ENCODE measurements at places on chromosomes 2 and 18. TPM values are rescaled to one million over a fixed set of nuclear protein-coding genes. Genes with fewer than 3 reads are reported as not detected.

DNA sequence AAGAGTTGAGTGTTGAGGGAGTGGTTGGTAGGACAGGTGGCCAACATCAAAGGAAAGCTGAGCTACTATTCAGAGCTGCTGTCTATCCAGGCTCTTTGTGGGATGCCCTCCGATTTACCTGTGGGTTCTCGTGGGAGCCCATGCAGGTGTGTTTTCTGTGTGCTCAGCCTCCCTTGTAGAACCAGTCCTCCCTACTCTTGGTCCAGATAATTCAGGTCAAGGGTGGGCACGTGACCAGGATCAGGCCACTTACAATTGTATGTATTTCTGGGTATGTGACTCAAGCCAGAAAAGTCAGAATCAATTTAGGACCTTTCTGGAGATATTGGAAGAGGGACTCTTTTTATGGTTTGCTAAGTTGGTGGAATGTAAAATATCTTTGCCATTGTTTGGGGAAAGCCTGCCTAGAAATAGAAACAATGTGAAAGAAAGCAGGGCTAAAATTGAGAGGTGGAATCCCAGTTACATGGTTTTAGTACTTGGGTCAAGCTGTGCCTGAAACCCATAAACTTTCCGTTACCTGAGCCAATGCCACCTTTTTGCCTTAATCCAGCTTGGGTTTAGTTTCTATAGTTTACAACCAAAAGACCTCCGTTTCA lies 93.2 kb downstream of the PDCL3 start:
- no peak for DNase-seq

Gene OXER1
- 0.40 TPM for total RNA-seq

- DNase-seq = no peak
These were observed 56.7 kb downstream of the CYP26B1 start for GRCh38 chr2:72090781-72091482.

Gene ALPI
- total RNA-seq = not detected

Gene L3MBTL4
- total RNA-seq = 0.59 TPM

DNA sequence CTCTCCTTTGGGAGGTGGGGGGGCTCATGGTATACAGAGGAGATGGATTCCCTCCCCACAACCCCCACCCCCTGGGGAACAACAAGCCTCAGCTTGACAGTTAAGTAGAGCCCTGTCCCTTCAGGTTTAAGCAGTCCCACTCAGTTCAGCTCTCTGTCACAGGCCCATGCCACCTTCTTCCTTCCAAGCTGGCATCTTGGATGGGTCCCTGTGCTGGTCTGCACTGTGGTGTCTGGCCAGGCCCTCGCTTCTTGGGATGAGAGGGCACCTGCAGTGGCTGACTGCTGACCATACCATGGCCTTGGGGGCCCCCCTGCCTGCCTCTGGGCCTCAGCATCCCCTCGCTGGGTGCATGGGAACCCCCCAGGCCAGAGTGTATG lies 20.4 kb upstream of the GPR17 start:
- no peak for DNase-seq

Gene CRYGC
- not detected for total RNA-seq

DNA sequence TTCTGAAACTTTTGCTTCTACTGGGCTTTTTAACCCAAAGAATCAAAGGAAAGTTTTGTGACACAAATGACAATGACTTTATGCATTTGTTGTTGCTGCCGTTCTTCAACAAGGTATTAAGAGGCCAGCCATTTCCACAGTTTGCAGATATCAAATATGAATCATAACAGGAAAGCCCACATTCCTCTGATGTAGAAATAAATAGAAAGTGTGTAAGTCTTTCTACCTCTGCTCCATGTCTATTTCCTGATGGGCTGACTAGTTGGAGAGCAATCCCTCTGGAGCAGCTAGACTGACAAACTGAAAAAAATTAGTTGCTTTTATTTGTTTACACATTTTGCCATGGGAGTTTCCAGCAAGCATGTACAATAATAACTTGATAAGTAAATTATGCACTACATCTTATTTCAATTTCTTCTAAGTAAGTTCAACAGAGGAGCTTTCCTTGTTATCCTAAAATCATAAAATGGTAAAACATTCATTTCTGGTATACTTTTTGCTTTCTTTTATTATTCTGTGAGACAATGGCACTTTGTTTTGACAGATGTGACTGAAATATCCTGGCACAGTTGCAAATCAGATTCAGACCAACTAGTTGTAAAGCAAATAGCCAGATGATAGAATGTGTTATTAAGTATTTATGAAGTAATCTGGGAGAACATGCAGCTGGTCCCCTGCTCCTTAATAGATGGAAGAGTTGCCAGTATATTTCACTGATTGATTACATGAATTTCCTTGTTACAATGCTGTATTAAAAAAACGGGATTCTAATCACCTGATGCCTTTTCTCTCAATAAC lies 266.7 kb downstream of the METTL4 start:
- no peak for DNase-seq

Gene RGPD3
- total RNA-seq = 0.08 TPM

DNA sequence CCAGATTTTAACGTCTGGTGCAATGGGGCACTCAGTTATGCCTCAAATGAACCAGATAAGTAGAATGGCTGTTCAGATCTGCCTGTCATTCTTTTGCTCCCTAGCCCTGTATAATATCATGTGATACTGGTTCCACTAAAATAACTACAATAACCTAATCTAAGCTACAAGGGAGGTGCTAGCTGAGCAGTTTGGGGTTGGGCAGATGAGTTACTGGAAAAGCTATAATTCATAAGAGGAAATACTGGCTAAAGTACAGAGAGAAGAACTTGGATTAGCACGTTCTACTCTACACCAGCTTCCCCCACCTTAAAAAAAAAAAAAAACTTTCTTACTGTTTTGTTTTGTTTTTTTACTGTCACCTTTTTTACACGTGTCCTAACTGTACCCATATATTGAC lies 183.3 kb upstream of the NRP2 start:
- no peak for DNase-seq

- no peak for DNase-seq
These were observed 4.7 kb downstream of the LBH start for GRCh38 chr2:30235859-30236535.

Gene THSD7B
- 0.59 TPM for total RNA-seq

DNA sequence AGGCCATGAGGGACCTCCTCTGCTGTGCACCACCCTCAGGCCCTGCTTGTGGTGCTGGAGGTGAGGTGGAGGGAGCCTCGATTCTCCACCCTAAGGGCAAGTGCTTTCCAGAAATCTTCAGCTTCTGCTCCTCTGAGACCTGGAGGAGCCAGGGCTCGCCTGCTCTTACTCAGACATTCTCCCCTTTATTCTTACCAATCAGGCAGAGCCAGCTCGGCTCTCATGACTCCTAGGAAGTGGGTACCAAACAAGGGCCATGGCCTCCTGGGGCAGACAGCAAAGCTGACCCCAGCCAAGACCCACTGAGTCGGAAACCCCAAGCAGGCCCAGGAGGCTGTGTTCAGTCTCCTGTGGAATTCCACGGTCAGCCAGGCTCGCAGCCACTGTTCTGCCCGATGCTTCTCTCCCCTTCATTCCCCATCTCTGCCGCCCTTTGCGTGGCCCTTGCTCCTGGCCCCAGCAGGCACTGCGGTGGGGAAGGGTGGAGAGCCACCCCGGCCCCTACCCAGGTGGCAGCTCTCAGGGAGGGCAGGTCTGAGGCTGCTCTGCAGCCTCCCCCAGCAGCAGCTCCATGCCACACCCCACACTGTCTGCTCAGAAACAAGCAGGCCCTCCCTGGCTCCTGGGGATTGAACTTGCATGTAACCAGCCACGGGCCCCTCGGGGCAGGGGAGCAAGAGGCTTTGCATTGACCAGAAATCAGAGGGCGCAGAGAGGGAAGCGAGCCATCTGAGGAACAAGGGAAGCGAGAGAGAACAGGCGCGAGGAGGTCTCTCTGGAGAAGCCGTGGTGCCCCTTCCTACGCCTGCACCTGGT lies 24.0 kb downstream of the HS1BP3 start:
- peak; percentile 42 for DNase-seq

DNA sequence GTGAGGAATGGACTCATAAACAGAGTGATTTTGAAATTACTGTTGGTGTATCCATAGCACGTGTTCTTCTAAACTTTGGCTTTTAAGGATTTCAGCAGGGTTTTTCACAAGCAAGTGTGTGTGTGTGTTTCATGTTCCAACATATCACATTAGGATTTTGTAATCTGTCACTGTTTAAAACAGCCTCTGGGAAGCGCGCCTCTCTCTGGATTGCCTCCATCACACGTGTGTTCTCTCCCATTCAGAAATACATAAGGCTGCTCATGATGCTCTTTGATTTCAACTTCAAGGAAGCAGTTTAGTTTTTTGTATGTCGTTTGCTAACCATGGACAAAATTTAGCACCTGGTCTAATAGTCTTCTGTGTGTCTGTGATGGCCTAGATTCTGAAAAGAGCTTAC lies 370.4 kb downstream of the MTX2 start:
- DNase-seq = no peak

Gene RTN4
- 56.3 TPM for total RNA-seq

GRCh38 chr2:143698888-143699570 lies 569.8 kb downstream of the ARHGAP15 start:
- no peak for DNase-seq

DNA sequence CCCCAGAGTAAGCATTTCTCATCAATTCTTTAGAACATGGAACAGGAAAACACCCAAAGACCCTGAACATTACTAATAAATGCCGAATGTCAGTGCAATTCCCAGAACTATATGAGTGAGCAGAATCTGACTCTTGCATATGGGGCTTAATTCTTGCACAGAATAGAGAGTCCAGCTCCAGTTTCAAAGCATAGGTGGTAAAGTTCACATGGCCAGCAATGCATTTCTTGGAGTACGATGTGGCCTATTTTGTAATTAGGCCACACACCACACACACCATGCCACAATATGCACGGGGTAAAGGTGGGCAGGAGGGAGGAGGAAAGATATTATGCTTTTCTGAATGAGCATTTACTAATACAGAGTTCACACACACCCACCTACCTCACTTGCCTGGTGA lies 56.5 kb downstream of the PLA2R1 start:
- DNase-seq = no peak

- DNase-seq = no peak
These were observed 778 bp downstream of the DYNC2LI1 start for GRCh38 chr2:43774617-43775016.

Gene RNF125
- 3.8 TPM for total RNA-seq

DNA sequence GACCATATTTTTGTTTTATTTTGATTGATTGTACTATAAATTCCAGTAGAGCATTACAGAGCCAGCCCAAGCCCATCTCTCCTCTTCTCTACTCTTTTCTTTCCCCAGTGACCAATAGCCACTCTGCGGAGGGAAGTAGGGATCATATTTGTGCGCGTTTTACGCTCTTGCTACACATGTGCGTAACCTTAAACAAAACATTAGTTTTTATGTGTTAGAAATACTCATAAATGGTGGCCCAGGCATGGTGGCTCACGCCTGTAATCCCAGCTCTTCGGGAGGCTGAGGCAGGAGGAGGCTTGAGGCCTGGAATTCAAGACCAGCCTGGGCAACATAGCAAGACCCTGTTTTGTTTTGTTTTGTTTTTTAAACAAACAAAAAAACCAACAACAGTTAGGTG lies 31.3 kb downstream of the HPCAL1 start:
- no peak for DNase-seq

Gene SPP2
- not detected for total RNA-seq

Gene SLC14A1
- total RNA-seq = 32.8 TPM

Gene HOXD13
- not detected for total RNA-seq

Gene PKDCC
- 120 TPM for total RNA-seq

GRCh38 chr2:239241431-239241960 lies 159.3 kb downstream of the HDAC4 start:
- no peak for DNase-seq

Gene KCNJ13
- total RNA-seq = not detected

DNA sequence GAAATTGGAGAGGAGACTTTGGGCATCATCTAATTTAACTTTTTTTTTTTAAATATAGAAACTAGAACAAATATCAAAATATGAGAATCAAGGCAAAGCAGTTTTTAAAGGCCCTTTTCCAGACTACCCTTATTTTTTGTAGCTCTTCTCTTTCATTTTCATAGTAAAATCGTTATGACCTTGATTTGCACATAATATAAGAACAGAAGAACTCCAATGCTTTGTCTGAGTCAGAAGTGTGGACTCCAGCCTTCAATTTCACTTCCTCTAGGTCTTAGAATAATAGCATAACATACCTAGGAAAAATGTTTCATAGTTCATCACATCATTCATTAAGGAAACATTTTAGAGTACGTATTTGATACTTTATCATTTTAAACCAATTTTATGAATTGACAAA lies 74.4 kb downstream of the ANKRD12 start:
- no peak for DNase-seq

DNA sequence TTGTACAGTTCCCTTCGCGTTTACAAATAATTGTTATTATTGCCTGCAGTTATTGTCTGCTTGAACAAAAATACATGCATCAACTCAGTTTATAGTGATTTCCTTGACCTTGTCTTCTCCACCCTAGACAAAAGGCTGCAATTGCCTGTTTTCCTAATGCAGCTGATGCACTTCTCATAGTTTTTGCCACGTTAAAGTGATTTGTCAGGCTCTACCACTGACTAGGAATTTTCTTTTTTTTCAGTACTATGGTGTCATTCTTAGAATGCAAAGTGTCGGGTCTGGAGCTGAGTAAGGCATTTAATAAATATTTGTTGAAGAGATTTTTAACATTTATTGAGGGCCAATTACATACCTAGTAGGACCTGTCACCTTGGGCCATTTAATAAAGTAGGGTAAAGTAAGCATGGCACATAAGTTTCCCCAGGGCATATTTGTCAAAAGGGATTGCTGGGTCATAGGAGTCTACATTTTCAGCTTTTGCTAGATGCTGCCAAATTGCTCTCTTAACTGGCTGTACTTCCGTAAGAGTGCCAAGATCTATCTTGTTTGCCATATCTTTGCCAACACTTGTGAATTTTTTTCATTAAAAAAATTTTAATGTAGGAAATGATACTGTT lies 24.1 kb downstream of the ACSL3 start:
- DNase-seq = no peak

DNA sequence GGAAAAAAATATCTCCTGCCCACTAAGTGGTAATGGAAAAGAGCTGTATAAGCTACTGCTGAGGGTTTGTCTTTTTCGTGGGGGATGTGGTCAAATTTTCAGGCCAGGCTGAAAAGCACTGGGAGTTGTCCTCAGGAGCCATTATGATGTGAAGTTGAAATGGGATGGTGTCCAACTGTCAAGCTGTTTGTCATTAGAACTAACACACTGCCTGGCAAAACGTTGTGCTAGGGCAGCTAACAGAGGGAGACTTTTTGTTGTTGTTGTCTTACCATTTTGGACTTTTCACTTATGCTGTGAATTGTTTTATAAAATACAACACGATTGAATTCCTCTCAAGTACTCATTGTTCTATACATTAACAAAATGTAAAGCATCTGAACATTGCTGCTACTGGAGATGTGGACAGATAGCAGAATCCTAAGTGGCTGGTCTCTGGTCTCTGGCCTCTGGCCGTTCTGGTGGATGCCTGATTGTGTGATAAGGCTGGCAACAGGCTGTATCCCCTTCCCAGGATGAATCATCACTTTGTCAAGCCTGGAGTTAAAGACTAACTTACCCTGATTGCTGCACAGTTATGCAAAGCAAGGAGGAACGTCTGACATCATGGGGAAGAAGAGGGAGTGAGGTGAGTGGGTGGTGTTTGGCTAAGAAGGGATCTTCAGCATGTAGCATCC lies 2.3 kb downstream of the MYO1B start:
- DNase-seq = no peak

GRCh38 chr2:121095257-121096080 lies 189.5 kb downstream of the TFCP2L1 start:
- DNase-seq = peak; percentile 71

Gene MFSD6
- 21.8 TPM for total RNA-seq

GRCh38 chr18:73340135-73340977 lies 472.6 kb upstream of the NETO1 start:
- DNase-seq = no peak

GRCh38 chr2:128799730-128800129 lies 481.1 kb upstream of the HS6ST1 start:
- DNase-seq = no peak

Gene CHAC2
- total RNA-seq = 4.0 TPM

GRCh38 chr18:51089691-51090090 lies 59.7 kb downstream of the SMAD4 start:
- DNase-seq = no peak
